ENCODE measurements at places on chromosomes 4 and X. TPM values are rescaled to one million over a fixed set of nuclear protein-coding genes. Genes with fewer than 3 reads are reported as not detected.

SYAP1 gene
- total RNA-seq, result 51.4 TPM

- no peak for DNase-seq
These were observed 47.0 kb downstream of the THAP9 start for GRCh38 chr4:82947498-82947897.

DNA sequence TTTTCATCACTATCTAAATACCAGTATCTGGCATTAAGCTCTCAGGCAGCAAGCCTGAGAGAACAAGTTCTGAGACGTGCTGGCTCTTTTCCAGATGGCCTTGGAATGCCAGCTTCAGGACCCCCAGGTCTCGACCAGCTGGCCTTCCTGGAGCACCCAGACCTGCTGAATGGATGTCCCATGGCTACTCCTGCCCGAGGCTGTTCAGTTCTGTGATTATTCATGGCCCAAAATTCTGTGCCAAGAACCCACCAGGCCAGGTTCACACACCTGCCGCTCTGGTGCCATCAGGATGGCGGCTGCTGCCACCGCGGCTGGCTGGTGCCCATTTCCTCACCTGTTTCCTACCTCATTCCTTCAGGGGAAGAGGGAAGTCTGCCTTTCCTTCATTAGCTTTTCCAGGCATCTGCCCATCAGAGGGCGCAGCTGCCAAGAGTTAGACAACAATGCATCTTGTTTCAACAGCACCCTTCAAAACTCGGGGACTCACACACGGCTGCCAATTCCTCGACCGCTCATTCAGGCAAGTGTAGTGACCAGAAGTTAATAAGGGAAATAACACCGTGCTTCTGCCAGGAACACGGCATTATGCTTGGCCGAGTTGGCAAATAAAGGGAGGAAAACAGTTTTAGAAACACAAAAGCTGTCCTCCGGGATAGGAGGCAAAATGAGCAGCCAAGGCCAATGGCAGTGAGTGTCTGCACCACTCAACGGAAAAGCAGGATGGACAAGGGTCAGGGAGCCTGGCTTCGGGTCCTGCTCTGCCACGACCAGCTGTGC is 173.8 kb downstream of the NSUN7 start:
- DNase-seq, result no peak

- DNase-seq, result no peak
These were observed 185.0 kb upstream of the GLRA2 start for GRCh38 chrX:14344172-14344940.

- DNase-seq, result no peak
These were observed 185.7 kb downstream of the AMELX start for GRCh38 chrX:11478911-11479310.

GRCh38 chrX:86946569-86946968 is 571.0 kb upstream of the KLHL4 start:
- no peak for DNase-seq

GRCh38 chr4:3010577-3010976 is 47.2 kb downstream of the GRK4 start:
- no peak for DNase-seq

SPANXC gene
- total RNA-seq, result not detected

DNA sequence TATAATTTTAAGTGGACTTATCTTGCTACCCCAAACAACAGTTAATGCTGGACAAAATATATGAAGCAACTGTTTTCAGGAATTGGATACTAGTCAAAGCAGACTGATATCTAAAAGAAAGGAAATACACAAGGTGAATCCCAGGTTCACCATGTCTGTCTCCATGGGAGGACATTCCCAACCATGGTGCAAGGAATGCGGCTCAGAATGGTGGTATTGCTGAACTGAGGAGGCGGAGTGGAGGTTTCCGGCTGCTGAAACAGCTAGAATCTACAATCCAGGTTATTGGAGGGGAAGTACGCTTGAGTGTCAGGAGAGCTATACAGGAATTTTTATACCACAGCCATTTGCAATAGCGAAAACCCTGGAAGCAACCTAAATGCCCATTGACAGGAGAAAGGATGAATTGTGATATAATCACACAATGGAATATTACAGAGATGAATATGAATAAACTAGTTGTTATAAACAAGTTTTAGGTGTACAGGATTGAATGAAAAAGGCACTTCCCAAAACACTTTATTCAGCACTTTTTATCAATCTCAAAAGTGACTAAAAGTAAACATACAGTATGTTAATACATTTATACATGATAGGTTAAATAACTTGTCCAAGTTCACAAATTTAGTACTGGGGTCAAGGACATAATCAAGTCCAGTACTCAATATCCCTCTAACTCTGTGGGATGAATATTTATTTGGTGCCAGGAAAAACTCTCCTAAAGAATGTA is 9.0 kb downstream of the HMGB2 start:
- DNase-seq, result no peak

- DNase-seq, result no peak
These were observed 1898.0 kb upstream of the PCDH7 start for GRCh38 chr4:28822163-28822562.

SPANXN4 gene
- total RNA-seq, result not detected

DNA sequence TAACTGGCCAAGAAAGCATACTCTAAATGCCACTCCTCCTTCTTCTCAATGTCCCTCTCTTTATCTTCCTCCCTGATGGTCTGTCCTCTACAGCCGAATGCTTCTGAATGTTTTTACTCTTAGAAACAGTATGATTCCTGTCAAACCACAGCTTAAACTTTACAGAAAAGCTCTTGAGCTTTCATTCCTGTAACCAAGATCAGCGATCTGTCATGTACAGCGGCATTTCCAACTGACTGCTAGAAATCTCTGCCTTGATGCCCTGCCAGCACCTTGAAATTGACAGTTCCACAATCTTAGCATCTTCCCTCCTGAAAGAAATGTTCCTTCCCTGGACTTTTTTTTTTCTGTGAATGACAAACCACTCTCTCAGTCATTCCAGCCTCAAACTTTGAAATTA is 11.5 kb upstream of the GATB start:
- no peak for DNase-seq

- DNase-seq, result no peak
These were observed 103.2 kb downstream of the KLHL8 start for GRCh38 chr4:87117051-87117731.

GRCh38 chr4:159015841-159016240 is 87.0 kb upstream of the RAPGEF2 start:
- DNase-seq, result peak; percentile 23

ZBTB33 gene
- total RNA-seq, result 12.9 TPM

GRCh38 chr4:48602763-48603162 is 112.7 kb downstream of the ZAR1 start:
- no peak for DNase-seq

- DNase-seq, result no peak
These were observed 66.8 kb downstream of the SLC2A9 start for GRCh38 chr4:9954468-9954867.

DNA sequence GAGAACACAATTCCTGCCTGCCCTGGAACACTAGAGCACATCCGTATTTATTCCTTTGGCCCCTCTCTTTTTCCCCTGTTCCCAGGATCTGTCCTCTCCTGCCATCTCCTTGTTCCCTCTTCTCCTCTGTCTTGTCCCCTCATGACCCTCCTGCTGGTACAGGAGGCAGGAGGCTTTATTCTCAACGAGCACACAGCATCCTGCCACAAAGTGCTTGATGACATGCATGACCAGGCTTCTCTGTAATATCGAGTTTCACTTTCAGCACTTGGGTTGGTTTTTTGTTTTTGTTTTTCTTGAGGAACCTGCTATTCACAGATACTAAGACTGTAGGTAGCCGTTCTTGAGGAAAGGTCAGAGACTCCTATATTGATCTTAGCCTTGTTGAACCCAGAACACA is 35.3 kb downstream of the NALF2 start:
- DNase-seq, result no peak

ADGRL3 gene
- 1.3 TPM for total RNA-seq

GRCh38 chr4:121769341-121769740 is 4.4 kb upstream of the SMIM43 start:
- DNase-seq, result no peak

ITIH6 gene
- not detected for total RNA-seq

GRCh38 chrX:40098264-40099054 is 701 bp upstream of the BCOR start:
- DNase-seq, result peak; percentile 63

DNA sequence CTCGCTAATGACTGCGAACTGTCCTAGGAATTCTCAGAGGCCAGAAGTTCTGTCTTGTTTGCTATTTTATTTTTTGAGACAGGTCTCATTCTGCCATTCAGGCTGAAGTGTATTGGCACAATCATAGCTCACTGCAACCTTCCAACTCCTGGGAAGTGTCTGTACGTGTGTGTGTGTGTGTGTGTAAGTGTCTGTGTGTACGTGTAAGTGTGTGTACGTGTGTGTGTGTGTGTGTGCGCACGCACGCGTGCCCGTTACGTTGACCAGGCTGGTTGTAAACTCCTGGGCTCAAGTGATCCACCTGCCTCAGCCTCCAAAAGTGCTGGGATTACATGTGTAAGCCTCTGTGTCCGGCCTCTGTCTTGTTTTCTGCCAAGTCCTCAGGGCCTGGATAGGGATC is 10.4 kb upstream of the CDK16 start:
- no peak for DNase-seq

GRCh38 chrX:124373348-124373747 is 27.0 kb downstream of the SH2D1A start:
- DNase-seq, result no peak

- no peak for DNase-seq
These were observed 10.5 kb upstream of the UCP1 start for GRCh38 chr4:140579278-140579677.

DNA sequence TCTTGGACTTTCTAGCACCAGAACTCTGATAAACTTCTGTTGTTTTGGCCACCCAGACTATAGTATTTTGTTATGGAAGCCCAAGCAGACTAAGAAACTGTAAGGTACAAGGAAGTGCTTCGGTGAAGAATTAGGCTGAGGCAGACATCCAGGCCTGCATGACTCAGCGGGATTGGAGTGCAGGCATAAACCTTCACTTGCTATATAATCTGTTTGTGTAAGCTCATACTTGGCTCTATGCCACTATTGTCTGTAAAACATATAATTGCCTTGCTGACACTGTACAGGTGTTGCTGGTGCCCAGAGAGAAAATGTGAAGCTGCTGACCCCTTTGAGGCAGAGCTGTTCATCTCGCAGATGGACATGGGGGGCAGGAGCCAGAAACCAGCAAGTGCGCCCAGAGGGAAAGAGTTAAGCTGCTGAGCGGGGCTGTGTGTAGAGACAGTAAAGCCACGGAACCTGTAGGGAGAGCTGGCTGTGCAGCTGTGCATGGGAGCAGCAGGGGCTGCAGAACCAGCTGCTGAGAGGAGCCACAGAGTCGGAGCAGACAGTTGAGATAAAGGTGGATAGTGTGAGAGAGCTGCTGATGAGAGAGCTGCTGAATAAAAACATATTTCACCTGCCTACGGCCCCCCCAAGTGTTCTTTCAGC is 96.2 kb downstream of the RBM46 start:
- no peak for DNase-seq

GRCh38 chr4:24913119-24913485 is 260 bp upstream of the CCDC149 start:
- DNase-seq, result no peak
